ENCODE measurements at places on chromosomes 5 and 9. TPM values are rescaled to one million over a fixed set of nuclear protein-coding genes. Genes with fewer than 3 reads are reported as not detected.

DNA sequence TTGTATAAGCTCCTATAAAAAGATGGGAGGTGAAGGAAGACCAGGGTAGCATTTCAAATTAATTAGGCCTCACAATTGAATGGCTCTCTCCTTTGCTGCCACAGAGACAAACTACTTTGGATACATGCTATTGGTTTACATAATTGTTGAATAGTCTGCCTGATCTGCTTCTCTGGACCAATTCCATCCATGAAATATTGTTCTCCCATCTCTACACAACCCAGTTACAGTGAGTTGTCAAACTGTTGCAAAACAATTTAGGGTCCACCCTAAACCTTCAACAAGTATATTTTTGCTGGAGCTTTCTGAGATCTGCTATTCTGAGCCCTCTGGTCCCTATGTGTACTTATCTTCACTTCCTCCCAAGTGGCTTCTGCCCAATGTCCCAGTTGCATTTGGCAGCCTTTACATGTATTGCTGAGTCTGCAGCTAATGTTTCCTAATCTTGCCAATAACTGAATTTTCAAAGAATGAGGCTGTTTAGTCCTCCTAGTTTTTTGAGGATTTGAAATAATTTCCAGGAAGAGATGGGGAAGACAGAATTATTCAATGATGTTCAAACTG lies 38.9 kb downstream of the AGTPBP1 start:
- no peak for DNase-seq

DNA sequence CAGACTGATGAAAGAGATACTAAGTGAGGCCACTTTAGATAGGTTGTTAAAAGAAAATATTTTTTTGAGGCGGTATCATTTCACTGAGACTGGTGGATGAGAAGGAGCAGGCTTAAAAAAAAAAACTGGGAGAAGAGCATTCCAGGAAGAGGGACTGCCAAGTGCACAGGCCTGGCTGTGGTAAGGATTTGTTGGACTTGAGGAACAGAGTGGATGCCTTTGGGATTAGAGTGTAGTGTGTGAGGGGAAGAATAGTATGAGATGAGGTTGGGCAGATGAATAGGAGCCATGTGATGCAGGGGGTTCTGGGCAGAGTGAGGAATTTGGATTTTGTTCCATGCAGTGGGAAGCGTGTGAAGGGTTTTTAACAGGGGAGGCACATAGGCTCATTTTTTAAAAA lies 57.9 kb downstream of the PBX3 start:
- DNase-seq, result no peak

GRCh38 chr5:7811715-7812114 lies 39.2 kb downstream of the CFAP90 start:
- DNase-seq, result no peak

DNA sequence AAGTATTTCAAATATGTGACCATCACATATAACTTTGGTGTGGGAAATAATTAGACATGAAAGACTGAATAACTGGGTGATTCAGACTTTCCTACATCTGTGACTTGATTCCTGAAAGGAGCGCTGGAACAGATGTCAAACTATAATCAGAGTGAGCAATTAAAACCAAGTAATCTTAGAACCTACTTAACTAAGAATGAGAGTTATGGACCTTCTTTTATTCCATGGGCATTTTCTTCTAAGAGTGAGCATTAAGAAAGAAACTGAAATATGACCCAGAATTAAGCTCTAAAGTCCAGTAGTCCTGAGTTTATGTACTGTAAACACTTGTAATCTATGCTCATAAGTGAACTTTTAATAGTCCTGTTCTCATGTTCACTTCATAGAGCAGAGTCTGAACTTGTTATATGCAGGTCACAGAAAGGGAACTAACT lies 68.4 kb downstream of the PAM start:
- no peak for DNase-seq

DNA sequence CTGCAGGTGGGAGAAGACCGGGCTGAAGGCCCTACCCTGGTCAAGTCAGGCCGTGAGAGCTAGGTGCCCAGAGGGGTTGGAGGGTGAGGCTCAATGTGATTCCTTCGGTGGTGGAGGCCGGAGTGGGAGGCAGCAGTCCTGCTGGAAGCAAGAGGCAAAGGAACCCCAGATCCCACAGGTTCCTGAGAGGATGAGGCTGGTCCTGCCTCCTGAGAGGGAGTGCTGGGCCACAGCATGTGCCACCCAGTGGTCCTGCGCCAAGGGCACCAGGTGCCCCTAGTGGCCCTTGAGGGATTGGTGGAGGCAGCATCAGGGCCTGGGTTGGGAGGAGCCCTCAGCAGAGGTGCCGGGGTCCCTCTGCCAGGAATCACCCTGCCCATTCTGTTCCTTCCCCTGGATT lies 59.1 kb downstream of the BARX1 start:
- DNase-seq, result no peak

TNFSF8 gene
- not detected for polyA plus RNA-seq

PKN3 gene
- 1.3 TPM for polyA plus RNA-seq
